Smooth muscle cell of the coronary artery (primary cell): ENCODE measurements at places on chromosomes 1 and 21. TPM values are rescaled to one million over a fixed set of nuclear protein-coding genes. Genes with fewer than 3 reads are reported as not detected.

Gene AMY1A
- total RNA-seq: not detected in 2 replicates

Gene KLF17
- 0.08 and 0.23 TPM in 2 replicates for total RNA-seq

Gene HES3
- total RNA-seq: not detected in 2 replicates

Gene CAMK1G
- total RNA-seq: under 0.01 and 0.38 TPM in 2 replicates

Gene TTC24
- not detected in 2 replicates for total RNA-seq

Gene UQCRHL
- 11.4 and 18.3 TPM in 2 replicates for total RNA-seq

Gene CFHR1
- 0.15 TPM in 1 of 2 replicates, not detected in the other for total RNA-seq

Gene CD52
- not detected in 2 replicates for total RNA-seq

Gene HSD3B1
- total RNA-seq: not detected in 2 replicates

Gene CA6
- not detected in 2 replicates for total RNA-seq

Gene GMEB1
- total RNA-seq: 5.6 and 7.5 TPM in 2 replicates

Gene ADGRL4
- 13.1 and 30.1 TPM in 2 replicates for total RNA-seq

Gene TEKT2
- 0.38 TPM in 1 of 2 replicates, not detected in the other for total RNA-seq

Gene FAM163A
- not detected in 2 replicates for total RNA-seq

Gene DYNLT5
- total RNA-seq: 0.15 and 0.23 TPM in 2 replicates

Gene TYW3
- total RNA-seq: 8.8 and 19.2 TPM in 2 replicates

Gene KLHDC8A
- total RNA-seq: 0.08 TPM in 1 of 2 replicates, not detected in the other

Gene SPRR2B
- total RNA-seq: not detected in 2 replicates

Gene FCRL5
- total RNA-seq: not detected in 2 replicates

Gene PHF13
- 7.4 and 10.3 TPM in 2 replicates for total RNA-seq

Gene COL6A2
- total RNA-seq: 474 and 2,898 TPM in 2 replicates

Gene OR2T33
- not detected in 2 replicates for total RNA-seq

Gene PTCH2
- 0.38 TPM in 1 of 2 replicates, not detected in the other for total RNA-seq

Gene PTGFR
- 7.8 and 58.9 TPM in 2 replicates for total RNA-seq

Gene TTC39A
- 0.35 and 0.60 TPM in 2 replicates for total RNA-seq

Gene RUNX3
- 0.12 TPM in 1 of 2 replicates, not detected in the other for total RNA-seq

Gene CD84
- not detected in 2 replicates for total RNA-seq

Gene C4BPB
- total RNA-seq: not detected in 2 replicates

Gene LAMC2
- total RNA-seq: 1.5 and 7.0 TPM in 2 replicates

Gene TRIM67
- total RNA-seq: 0.23 TPM in 1 of 2 replicates, not detected in the other

Gene UBE2U
- not detected in 2 replicates for total RNA-seq

Gene S100A7
- total RNA-seq: not detected in 2 replicates
